ENCODE measurements at places on chromosomes 11 and 22.
A peak's percentile ranks its signal among the peaks of the same experiment; 100 is the strongest.

- peak; percentile 12 for DNase-seq
Observed at GRCh38 chr11:132278801-132279574, 908.6 kb downstream of the NTM start.

GRCh38 chr11:9787981-9788521 is 124.2 kb downstream of the SWAP70 start:
- DNase-seq: no peak

DNA sequence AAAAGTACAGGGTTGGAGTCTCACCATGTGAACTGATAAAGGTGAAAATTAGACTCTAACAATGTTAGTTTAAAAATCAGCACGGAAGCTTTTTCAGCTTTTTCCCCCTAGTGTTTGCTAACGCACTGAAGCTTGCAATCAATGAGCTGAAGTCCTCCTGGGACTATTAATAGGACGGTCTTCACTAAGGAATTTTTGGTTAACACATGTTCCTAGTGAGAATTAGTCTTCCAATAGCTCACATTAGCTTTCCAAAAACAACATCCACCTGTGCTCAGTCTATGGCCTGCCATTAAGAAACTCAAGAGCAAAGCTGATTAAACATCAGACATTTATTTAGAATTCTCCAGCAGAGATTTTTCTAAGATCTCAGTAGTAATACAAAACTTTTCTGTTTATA is 26.7 kb upstream of the DDI1 start:
- no peak for DNase-seq

DNA sequence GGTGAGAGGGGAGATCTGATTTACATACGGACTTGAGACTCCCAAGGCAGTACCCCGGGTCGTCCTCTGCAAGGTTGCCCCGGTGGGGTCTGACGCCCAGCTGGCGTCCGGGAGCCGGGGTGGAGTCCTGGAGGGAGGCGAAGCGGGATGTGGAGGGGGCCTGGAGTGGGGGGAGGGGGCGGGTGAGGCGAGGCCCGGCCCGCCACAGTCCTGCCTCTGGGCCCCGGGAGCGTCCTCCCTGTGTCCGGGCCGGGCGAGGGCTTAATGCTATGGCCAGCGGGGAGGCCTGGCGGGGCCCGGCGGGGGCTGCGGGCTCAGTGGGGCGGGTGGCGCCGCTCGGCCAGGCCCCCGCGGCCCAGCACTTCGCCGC is 2.4 kb upstream of the MYBPC3 start:
- no peak for DNase-seq

- no peak for DNase-seq
Observed at GRCh38 chr11:111939836-111940604, 2.9 kb downstream of the DIXDC1 start.

- DNase-seq: no peak
Observed at GRCh38 chr11:35593143-35593542, 25.1 kb upstream of the FJX1 start.

DNA sequence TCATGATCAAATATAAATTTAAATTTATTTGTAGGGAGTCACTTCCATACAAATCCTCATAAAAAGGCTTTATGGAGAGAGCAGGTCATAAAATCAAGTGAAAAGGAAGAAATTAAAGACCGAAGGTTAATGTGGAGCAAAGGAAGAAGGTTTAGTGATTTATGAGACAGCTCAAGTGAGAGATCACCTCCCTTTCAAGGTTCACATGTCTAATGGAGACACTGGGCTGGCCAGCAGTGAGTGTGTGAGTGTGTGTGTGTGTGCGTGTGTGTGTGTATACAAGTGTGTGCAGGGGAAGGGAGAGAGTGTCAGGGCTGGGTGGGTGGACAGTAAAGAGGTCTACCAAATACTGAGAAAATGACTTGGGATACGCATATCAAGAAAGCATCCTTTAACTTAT is 251.2 kb downstream of the FAT3 start:
- DNase-seq: no peak

GRCh38 chr11:2477254-2477653 is 32.4 kb downstream of the KCNQ1 start:
- no peak for DNase-seq

DNA sequence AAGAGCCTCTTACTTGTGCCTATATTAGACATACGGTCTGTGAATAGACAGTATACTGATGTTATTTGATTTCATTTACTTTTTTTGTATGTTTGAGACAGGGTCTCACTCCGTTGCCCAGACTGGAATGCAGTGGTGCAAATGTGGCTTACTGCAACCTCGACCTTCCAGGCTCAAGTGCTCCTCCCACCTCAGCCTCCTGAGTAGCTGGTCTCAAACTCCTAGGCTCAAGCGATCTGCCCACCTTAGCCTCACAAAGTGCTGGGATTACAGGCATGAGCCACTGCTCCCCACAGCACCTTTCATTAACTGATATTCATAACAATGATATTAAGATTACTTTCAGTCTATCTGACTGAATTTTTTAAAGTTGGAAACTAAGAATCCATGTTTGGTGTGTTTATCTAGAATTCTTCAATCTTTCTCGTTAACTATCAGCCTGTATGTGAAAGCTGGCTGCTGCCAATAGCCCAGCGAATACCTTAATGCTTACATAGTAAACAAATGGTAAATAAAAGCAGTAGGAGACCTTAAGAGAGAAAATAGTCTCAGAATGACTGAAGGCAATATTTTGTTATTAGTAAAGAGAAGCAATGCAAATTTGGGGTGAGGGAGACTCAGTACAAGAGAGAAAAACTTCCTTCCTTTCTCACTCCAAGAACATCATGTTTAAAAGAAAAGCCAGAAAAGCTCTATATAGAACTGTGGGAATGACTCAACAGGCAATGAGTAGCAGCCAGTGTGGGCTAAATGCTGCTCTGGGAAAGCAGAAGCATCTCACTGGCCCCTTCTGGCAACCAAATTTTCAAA is 101.9 kb downstream of the MRTFA start:
- DNase-seq: no peak

DNA sequence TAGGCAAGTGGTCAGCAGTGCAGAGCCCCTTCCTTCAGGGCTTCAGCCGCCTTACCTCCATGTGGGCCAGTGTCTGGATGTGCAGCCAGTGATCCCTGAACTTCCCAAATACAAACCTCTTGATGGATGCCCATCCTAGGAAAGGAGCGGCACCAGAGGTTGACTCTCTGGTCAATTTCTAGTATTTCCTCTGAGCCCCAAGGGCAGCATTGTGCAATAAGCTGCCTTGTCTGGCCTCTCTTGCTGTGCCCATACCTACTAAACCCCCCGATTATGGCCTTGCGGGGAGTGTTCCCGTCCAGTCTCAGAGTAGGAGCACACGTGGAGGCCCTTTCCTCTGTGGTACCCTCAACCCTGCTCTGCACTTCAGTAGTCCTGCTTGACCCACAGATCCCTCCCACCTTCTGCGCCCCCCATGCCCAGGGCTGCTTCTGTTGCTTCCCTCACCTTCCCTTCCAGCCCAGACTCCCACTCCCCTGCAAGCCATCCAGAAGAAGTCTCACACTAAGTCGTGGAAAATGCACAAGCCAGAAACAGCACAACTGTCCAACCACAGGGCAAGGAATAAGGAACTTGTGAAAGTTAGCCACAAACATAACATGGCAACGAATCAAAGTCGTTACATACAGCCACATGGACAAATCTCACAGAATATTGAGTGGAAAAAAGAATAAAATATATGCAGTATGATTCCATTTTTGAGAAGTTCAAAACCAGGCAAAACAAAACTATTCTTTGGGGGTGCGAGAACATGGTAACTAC is 39.6 kb upstream of the HORMAD2 start:
- DNase-seq: no peak

- no peak for DNase-seq
Observed at GRCh38 chr22:36824655-36825054, 7.8 kb upstream of the PVALB start.

DNA sequence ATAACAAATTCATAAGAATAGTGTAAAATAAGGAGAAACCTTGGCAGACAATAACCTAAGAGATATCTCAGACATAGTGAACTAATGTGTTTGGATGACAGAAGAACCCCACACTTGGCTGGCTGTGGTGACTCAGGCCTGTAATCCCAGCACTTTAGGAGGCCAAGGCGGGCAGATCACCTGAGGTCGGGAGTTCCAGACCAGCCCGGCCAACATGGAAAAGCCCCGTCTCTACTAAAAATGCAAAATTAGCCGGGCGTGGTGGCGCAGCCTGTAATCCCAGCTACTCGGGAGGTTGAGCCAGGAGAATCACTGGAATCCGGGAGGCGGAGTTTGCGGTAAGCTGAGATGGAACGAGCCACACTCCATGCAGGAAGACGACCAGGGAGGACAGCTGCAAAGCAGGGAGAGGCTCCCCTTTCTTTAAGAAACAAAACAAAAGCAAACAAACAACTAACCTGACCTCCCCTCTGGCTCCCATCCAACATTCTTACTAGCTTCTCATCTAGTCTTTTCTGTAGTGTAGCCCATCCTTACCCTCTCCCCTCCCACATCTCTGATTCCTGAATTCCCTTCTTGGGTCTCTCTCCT is 84.2 kb downstream of the ZNF280B start:
- no peak for DNase-seq

GRCh38 chr11:102914238-102915043 is 39.7 kb upstream of the MMP12 start:
- peak; percentile 9 for DNase-seq

GRCh38 chr11:85941380-85941973 is 86.3 kb downstream of the CCDC83 start:
- peak; percentile 62 for DNase-seq

DNA sequence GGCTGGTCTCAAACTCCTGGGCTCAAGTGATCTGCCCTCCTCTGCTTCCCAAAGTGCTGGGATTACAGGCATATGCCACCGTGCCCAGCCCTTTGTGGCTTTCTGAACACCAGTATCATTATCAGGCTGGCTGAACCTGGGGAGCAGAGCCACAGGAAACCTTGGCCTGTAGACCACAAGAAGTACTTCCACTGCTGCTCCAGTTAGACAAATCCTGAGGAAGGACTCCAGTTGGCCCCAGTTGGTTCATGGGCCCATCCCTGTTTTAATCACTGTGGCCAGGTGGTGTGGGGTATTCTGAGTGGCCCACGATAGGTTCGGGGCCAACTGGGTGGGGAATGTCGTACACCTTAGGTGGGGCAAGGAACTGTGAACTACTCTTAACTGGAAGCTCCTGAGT is 5.5 kb upstream of the DUSP18 start:
- DNase-seq: no peak

DNA sequence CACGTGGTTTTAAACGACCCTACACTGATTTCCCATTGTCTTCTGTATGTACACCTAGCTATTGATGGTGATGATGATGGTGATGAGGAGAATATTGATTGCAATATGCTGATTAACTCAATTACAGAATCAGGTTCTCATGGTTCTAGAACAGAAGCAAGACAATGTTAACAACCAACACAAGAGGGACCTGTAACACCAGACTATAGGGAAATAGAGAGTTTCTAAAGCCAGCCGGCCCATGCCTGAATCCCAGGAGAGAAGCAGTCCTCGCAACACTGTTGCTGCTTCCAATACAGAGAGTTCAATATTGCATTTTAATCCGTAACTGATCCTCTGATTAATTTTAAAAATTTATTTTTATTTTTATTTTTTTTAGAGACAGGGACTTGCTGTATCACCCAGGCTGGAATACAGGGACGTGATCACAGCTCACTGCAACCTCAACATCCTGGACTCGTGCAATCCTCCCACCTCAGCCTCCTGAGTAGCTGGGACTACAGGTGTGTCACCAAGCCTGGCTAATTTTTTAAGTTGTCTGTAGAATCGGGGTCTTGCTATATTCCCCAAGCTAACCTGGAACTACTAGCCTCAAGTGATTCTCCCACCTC is 22.2 kb upstream of the UBASH3B start:
- DNase-seq: peak; percentile 22

- DNase-seq: no peak
Observed at GRCh38 chr11:79616392-79616851, 175.6 kb upstream of the TENM4 start.

GRCh38 chr11:20127671-20128527 is 32.4 kb downstream of the DBX1 start:
- peak; percentile 66 for DNase-seq

- peak; percentile 21 for DNase-seq
Observed at GRCh38 chr11:1220941-1221721, 1.7 kb upstream of the MUC5B start.

GRCh38 chr22:26889802-26890201 is 232.4 kb downstream of the MIAT start:
- DNase-seq: no peak

DNA sequence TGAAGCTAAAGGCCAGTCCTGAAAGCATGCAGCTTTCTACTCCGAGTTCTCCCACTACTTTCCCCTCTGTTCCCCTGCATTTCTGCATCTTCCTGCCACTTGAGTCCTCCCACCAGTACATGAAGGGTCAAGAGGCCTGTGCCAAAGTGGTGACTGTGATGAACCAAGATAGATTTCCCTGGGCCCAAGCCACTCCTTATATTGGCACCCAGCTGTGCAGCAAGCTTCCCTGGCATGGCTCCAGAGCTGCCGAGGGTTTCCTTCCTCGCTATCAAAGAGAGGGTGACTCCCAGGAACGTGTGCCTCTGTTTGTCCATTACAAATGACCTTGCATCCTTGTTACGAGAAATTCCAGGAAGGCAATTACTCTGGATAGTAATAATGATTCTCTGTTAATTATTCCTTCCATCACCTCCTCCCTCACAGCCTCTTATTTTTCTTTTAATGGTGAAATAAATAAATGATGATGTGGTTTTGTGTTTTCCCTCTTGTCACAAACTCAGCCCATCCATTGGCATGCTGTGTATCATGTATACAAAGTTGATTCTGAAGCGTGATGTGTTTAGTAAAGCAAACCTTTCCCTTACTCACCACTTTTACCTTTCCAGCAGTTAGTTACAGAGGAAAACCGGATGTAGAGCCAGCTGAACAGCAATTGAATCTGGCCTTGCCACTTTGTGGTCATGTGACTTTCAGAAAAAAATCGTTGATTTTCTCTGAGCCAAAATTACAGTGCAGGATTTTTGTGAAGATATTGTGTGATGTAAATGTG is 8.3 kb downstream of the SRSF8 start:
- peak; percentile 3 for DNase-seq

- DNase-seq: peak; percentile 85
Observed at GRCh38 chr11:19460718-19461405, 220.1 kb upstream of the E2F8 start.

DNA sequence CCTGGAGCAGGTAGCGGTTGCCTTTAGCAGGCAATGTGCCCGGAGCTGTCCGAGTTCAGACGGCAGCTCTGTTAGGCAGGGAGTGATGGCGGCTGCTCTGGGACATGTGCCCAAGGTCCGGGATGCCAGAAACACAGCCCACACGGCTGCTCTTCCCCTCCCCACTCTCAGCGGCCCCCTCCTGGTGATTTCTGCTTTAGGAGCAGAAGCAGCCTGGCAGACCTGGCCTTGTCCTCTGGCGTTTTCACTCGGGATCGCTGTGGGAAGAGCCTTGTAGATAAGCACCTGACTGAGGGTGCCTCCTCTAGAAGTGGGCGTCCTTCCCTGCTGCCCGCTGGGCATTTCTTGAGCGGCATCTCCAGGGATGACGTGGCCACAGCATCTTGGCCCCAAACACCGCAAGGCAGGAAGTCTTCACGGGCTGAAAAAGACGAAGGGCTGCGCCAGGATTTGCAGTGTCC is 392.2 kb downstream of the TBC1D22A start:
- DNase-seq: peak; percentile 3
